NCI-H1092 (cell line): ENCODE measurements at places on chromosomes 2 and 18.
A peak's percentile ranks its signal among the peaks of the same experiment; 100 is the strongest.

DNA sequence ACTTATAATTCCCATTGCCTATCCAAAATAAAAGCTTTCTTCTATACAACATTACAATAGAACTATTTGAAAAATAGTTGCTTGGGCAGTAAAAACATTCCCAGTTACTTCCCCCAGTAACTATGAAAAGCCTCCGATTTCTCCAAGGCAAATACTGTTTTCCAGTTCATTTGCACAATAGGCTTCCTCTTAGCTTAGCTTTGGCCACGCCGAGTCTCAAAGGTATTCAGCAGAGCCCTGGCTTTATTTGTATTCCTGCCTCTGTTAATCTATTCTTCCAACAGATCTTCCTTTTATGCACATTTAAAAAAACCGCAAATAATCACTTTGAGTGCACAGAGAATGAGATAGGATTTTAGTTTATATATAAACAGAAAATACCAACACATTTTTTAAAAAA, 836.8 kb upstream of the VRK2 start:
- no peak for DNase-seq

- no peak for DNase-seq
These were observed 33.3 kb upstream of the KLF11 start for GRCh38 chr2:10009811-10010781.

GRCh38 chr2:28364610-28365009, 28.0 kb upstream of the FOSL2 start:
- DNase-seq: no peak

DNA sequence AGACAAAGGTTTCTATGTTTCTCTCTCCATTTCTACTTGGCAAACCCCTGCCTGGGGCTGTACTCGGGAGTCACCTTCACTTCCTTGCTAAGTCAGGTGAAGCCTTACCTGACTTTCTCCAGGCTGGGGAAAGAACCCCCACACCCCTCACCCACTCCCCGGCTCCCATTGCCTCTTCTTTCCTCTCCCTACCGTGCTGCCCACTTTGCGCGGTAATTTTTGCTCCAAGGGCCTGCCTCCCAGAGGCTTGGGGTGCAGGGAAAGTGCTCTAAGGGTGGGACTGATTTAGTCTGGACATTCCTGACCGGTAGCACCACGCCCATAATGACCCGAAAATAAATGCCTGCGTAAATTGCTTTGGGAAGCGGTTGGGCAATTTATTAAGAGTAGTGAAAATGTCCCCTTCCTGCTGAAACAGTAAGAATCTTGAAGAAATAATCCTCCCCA, 49.1 kb upstream of the ATP6V1B1 start:
- no peak for DNase-seq

- no peak for DNase-seq
These were observed 93.1 kb downstream of the PIK3C3 start for GRCh38 chr18:42048158-42048557.

GRCh38 chr18:8858888-8859511, 153.6 kb downstream of the MTCL1 start:
- no peak for DNase-seq

- DNase-seq: no peak
These were observed 343.0 kb downstream of the NYAP2 start for GRCh38 chr2:225742487-225742886.

DNA sequence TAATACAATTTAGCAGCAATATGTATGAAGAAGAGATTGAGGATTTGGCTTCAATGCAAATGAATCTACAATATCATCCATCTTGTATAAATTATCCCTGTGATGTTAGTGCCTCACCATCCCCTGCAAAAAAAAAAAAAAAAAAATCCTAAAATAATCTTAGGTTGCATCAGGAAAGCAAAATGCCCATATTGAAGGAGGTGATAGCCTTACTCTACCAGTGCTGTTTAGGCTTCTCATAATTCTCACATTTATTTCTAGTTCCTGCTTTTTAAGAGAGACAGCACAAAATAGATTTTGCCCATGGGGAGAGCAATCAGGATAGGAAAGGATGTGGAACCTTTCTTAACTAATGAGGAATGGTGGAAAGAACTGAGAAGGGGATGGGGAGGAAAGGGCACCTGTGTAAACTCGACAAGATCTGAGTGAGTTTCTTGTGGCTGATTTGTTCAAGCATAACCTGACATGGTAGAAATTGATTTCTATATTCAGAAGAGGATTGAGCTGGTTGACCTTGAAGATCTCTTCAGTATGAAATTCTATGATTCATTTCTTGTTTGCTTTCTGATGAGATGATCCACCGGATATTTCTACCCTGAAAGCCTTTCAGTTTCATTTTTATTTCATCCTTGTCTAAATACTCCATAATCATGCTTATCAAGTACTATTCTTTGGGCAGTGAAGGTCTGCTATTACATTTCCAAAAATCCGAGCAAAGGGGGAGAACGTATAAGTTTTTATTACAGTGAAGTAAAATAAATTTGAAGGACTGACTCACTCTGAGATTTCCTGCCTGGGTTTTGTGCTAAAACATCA, 391.2 kb downstream of the PTPRM start:
- DNase-seq: no peak

DNA sequence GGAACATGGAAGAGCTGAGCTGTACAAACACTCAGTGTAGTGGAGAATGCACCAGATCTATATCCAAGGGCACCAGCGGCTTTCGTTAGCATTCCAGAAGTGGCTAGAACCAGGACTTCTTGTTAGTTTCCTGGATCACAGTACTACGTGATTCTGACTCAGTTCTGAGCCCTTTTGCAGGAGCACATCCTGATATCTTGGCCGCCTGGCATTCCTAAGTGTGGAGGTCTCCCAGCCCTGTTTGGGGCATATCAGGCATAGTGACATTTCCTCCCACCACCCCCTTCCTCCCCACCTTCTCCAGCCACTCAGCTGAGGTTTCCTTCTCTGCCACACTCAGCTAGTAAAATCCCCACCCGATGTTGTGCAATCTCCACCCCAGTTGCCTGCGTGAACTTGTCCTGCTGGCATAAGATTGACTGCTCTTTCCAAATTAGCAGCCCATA, 63.4 kb downstream of the BMP10 start:
- no peak for DNase-seq

DNA sequence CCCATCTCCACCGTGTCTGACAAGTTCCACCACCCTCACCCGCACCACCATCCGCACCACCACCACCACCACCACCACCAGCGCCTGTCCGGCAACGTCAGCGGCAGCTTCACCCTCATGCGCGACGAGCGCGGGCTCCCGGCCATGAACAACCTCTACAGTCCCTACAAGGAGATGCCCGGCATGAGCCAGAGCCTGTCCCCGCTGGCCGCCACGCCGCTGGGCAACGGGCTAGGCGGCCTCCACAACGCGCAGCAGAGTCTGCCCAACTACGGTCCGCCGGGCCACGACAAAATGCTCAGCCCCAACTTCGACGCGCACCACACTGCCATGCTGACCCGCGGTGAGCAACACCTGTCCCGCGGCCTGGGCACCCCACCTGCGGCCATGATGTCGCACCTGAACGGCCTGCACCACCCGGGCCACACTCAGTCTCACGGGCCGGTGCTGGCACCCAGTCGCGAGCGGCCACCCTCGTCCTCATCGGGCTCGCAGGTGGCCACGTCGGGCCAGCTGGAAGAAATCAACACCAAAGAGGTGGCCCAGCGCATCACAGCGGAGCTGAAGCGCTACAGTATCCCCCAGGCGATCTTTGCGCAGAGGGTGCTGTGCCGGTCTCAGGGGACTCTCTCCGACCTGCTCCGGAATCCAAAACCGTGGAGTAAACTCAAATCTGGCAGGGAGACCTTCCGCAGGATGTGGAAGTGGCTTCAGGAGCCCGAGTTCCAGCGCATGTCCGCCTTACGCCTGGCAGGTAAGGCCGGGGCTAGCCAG, 1.2 kb downstream of the ONECUT2 start:
- DNase-seq: peak; percentile 27

- DNase-seq: no peak
These were observed 316.8 kb downstream of the PAX3 start for GRCh38 chr2:221981912-221982470.

DNA sequence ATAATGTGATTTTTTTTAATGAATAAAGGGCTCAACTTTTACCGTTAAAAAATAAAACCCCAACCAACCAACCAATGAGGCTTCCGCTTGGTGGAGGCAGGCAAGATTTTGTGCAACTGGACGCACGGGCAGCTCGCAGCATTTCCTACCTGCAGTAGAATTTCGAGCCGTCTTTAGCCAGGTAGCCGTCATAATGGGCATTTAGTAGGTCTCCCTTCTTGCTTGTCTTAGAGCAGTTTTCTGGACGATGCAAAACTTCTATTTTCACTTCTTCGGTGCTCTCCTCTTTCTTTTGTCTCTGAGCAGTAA, 316 bp downstream of the FKBP7 start:
- no peak for DNase-seq

- DNase-seq: peak; percentile 5
These were observed 90.6 kb downstream of the FEZ2 start for GRCh38 chr2:36507408-36507812.

- no peak for DNase-seq
These were observed 151.1 kb downstream of the FSHR start for GRCh38 chr2:49003201-49003600.

DNA sequence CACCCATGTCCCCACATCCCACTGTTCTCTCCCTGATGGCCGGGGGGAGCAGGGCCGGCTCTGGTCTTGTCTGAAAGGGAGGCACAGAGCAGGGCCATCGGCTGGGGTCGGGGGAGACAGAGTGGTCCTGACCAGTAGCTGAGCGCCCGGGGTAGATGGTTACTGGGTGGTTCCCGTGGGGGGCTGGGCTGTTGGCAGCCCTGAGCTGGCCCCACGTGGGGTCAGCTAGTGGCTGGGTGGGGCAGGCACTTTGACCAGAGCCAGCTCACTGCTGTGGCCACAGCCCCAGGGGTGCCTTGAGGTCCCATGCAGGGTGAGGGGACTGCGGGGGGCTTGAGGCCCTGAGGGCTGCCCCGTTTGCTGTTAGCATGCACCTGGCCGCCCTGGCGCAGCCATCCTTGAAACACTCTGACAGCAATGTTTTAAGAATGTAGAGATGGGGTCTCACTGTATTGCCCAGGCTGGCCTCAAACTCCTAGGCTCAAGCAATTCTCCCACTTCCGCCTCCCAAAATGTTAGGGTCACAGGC, 12.3 kb upstream of the NEU4 start:
- no peak for DNase-seq

DNA sequence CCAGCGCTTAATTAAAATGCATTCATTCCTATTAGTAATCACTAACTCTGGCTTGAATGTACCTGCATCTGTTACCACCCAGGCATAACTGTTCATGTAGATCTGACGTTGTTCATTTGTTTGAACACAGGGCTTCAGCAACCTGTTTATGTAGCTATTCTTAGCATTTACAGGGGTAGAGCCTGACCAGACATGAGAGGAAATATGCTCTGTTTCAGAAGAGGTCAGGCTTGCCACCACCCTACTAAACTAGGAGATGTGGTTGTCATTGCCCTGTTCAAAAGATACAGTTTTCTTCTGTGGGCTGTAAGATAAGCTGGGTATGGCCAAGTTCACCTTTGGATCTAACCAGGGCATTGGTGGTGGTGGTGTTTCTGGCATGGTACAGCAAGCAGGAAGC, 8.8 kb downstream of the MGAT5 start:
- DNase-seq: no peak

DNA sequence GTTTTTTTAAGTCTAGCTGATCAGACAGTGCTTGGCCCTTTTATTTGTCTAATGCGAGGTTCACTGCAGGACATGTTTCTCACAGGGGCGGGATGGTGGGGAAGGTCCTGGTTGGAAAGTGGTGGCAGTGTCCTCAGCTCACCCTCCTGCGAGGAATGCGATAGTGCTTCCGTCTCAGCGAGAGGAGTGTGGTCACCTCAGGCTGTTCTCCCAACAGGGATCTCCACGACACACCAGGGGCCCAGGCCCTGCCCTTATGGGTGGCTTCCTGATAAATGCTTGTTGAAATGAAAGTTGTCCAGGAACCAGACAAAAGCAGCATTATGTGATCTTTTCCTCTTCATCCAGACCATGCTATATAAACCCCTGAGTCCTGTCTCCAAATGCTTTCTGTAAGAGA, 70.1 kb downstream of the BOLA3 start:
- no peak for DNase-seq

GRCh38 chr2:240983996-240984498, 14.4 kb upstream of the SNED1 start:
- no peak for DNase-seq

GRCh38 chr2:222336931-222337330, 38.1 kb upstream of the PAX3 start:
- DNase-seq: no peak

- DNase-seq: no peak
These were observed 21.5 kb upstream of the ZSCAN30 start for GRCh38 chr18:35311496-35311895.

DNA sequence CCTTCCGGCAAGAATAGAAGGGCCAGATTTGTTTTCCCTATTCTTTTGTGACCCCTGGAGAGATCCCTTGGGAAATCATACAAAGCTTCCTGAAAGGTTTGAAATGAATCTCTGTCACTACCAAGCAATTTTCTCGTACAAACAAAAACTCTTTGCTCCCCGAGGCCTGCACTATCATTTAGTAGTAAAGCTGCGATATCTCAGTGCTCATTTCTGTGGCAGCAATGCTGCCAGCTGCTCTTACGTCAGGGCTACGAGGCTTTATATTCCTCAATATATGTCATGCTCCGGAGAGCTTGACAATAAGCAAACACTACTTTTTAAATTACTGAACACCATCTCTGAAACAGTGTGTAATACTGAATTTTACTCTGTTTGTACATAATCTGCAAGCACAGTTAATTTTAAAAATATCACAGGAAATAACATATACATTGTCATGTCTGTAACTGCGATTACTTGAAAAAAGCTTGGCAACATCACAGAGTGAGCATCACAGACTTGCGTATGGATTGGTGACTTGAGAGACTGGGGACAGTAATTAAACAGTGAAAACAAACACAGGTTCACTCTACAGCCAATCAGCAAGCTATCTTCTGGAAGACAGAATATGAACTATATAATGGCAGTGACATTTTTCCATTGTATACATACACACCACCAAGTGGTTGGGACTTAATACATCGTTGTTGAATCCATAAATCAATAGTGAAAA, 403.3 kb upstream of the NETO1 start:
- DNase-seq: no peak

- no peak for DNase-seq
These were observed 155.4 kb upstream of the GATA6 start for GRCh38 chr18:22013993-22014392.

- DNase-seq: no peak
These were observed 84.5 kb downstream of the INHBB start for GRCh38 chr2:120430501-120430830.

DNA sequence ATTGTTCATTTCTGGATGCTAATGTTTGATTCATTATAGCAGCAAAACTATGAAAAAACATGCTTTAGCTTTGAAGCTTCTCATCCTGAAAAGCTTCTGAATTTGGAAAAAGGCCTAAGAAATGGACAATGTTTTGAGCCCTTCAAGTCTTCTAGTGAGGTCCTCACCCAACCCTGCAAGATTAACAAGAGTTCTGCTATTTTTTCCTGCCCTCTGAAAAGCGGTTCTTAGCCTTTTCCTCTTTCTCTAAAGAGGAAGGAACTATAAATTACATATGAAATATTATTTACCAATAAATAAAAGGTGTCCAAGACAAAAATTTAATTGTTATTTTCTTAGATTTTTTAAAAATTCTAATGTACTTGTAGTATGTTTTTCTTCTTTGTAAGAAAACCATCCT, 19.9 kb upstream of the CDH19 start:
- DNase-seq: no peak
